ENCODE measurements at places on chromosomes 7 and 10.

DNA sequence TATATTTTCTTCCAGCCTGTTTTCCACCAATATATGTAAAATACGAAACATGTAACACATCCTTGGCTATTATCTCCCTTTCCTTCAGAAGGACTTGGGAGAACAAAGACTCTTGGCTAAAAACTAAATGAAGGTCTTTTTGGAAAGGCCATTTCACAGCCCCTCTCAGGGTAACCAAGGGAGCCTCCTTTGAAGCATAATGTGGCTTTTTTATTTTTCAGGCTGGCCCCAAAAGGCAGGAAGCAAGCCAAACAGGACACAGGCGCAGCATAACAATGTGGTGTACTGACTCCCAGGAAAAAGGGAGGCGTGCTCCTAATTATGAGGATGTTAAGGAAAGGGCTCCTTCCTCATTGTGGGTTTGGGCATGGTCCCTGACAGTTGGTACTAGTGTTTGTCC, 30.3 kb upstream of the CCSER2 start:
- no peak for DNase-seq

DNA sequence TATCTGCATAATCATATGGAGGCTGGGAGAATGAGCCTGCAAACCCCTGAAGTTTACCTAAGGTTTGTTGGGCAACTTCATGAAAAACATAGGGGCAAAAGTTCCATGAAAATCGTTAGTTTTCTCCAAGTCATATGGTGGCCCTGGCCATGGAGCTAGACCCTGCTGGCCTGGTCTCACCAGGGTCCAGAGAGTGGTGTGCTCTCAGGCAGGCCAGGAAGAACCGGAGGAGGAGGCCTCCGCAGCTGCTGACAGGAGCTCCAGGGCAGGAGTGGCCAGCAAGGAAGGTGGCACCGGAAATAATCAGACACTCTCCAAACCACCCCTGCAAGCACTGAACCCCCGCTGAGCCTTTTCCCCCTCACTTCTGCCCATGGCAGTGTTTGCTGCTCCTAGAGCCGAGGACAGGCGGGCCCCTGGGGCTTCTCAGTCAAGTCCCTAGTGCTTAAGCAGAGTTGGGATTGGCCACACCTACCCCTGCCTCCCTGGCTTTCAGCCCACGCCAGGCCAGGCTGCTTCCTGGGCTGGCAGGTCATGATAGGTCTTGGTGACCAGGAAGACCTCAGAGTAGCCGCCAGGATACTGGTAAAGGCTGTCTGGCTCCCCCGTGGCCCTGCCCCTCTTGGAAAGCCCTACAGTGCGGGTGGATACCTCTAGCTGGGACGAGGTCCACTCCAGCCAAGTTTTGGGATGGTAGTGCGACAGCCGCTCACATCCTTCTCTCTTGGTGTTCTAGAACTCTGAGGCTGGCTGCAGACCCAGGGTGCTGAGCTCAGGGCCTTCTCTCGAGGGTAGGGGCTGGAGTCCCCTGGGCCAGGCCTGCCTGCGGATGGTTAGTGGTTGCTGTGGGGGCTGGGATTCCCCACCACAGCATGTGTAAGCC, 242.8 kb downstream of the MGMT start:
- DNase-seq, result no peak

GRCh38 chr7:135333200-135333599, 99.6 kb downstream of the STRA8 start:
- no peak for DNase-seq

DNA sequence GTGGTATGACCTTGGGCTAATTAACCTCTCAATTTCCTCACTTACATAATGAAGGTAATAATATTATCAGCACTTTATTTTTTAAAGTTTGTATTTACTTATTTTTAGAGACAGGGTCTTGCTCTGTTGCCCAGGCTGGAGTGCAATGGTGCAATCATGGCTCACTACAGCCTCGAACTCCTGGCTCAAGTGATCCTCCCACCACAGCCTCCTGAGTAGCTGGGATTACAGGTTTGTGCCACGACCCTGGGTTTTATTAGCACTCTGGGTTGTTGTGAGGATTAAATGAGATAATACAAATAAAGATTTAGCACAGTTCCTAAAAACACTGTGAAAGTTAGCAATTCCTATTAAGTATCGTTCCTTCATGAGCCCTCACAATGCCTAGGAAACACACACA, 14.7 kb downstream of the BAMBI start:
- no peak for DNase-seq

DNA sequence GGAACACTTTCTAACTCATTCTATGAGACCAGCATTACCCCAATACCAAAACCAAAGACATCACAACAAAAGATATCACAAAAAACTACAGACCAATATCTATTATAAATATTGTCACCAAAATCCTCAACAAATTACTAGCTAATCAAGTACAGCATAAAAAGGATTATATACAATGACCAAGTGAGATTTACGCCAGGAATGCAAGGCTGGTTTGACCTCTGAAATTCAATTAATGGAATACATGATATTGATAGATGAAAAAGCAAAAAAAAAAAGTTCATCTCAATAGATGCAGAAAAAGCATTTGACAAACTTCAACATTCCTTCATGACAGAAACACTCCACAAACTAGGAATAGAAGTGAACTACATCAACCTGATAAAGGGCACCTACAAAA, 175.3 kb downstream of the LCOR start:
- DNase-seq, result no peak

DNA sequence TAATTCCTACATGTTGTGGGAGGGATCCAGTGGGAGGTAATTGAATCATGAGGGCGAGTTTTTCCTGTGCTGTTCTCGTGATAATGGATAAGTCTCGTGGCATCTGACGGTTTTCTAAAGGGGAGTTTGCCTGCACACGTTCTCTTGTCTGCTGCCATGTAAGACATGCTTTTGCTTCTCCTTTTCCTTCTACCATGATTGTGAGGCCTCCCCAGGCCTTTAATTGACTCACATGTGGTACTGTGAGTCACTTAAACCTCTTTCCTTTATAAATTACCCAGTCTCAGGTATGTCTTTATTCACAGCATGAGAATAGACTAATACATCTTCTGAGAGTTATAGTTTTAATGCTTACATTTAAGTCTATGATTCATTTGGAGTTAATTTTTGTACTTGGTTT, 22.6 kb upstream of the CPN1 start:
- no peak for DNase-seq

DNA sequence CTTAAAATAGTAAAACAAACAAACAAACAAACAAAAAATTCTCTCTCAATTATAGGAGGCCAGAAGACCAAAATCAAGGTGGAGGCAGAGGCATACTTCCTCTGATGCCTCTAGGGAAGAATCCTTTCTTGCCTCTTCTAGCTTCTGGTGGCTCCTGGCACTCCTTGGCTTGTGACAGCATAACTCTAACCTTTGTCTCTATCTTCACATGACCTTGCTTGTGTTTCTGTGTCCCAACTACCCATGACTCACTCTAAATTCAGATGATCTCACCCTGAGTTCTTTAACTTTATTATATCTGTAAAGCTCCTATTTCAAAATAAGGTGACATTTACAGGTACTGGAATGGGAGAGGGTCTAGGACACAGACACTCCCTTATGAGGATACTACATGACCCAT, 88.3 kb upstream of the ANTXRL start:
- DNase-seq, result no peak

DNA sequence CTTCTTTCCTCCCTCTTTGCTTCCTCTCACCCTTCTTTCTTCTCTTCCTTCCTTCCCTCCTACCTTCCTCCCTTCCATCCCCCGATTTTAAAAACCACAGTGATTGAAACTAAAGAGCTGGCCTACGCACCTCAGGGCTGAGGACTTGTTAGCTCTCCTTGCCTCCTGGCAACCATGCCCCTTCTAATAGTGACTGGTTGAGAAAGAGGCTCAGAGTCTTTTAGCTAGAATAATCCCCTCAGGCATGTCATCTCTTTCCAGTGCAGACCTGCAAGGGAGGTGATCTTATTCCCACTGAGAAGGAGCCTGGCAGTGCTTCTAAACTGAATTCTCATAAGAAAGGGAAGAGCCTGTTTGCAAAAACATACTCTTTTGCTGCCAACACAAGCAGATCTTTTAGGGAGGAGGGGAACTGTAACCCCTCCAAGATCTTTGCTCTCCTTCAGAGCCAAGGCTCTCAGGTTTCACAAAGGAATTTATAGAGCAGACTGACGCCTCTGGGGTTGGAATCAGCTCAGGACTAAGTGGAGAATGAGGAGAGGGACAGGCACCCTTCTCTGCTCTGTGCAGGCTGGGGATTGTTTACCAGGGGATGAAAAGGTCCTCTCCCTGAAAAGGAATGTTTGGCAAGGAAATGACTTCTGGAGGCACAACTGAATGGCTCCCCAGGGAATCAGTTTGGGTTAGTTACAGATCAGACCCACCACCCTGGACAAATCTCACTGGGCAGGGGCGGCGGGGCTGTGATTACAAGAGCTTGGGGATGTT, 9.4 kb upstream of the ANKRD1 start:
- peak; percentile 95 for DNase-seq

DNA sequence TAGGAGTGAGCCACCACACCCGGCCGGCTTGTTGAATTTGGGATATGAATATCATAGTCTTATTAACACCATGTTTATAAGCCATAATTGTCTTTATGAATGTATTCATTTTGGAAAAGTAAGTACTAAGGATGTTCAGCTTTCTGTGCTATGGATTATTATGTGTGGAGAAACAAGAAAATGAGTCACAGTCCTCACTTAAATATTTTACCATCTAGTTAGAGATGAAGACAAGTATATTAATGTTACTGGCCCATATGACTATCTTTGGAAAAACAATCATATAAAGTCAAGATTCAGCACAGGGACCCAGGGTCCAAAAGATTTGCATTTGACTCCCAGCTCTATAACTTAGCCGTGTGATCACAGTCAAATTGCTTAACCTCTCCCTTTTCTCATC, 9.8 kb upstream of the TOMM7 start:
- no peak for DNase-seq

GRCh38 chr7:27164367-27165088, 809 bp downstream of the HOXA9 start:
- peak; percentile 81 for DNase-seq

GRCh38 chr7:92904244-92905131, 68.1 kb upstream of the CDK6 start:
- DNase-seq, result peak; percentile 95

DNA sequence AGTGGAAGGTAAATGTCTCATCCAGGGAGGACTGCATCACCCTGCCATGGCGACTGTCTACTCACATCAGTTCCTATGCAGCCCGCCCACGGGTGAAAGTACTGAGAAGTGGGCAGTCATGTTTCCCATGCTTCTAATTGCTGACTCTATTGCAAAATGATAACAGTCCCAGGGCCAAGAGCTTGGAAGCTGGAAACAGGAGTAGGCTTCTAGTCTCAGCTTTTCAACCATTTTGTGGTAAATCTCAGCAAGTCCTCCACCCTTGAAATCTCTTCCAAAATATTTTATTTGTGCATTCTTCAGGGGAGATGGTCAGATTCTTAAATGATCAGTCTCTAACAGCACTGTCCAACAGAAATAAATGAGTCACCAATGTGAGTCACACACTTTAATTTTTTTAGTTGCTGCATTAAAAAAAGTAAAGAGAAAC, 48.1 kb upstream of the TARP start:
- no peak for DNase-seq

DNA sequence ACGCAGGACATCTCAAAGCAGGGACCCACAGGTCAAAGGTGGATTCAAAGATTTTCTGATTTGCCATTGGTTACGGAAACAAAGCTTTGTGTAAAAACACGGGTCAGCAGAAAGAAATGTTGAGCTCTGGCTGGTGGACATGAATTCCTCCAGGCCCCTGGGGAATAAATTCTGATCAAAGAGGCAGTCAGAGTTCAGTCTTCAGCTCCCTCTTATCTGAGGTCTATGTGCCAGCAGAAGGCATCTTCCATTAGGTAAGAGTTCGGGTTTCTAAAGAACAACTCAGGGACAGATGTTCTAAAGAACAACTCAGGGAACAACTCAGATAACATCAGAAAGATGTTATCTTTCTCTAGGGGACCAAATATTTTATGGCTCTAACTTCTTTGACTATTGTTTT, 64.9 kb upstream of the PALS2 start:
- DNase-seq, result no peak

DNA sequence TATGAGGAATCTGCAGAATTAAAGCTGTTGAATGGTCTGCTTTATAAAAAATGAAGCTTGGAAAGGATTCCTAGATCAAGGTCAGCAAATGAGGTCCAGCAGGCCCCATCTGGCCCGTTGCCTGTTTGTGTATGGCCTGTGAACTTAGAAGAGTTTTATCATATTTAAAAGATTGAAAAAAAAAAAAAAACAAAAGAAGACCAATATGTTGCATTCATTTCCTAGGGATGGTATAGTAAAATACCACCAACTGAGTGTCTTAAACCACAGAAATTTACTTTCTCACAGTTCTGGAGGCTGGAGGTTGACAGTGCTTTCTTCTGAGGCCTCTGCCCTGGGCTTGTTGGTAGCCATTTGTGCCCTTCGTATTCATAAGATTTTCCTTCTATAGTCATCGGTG, 109.2 kb downstream of the PPP1R3A start:
- no peak for DNase-seq

DNA sequence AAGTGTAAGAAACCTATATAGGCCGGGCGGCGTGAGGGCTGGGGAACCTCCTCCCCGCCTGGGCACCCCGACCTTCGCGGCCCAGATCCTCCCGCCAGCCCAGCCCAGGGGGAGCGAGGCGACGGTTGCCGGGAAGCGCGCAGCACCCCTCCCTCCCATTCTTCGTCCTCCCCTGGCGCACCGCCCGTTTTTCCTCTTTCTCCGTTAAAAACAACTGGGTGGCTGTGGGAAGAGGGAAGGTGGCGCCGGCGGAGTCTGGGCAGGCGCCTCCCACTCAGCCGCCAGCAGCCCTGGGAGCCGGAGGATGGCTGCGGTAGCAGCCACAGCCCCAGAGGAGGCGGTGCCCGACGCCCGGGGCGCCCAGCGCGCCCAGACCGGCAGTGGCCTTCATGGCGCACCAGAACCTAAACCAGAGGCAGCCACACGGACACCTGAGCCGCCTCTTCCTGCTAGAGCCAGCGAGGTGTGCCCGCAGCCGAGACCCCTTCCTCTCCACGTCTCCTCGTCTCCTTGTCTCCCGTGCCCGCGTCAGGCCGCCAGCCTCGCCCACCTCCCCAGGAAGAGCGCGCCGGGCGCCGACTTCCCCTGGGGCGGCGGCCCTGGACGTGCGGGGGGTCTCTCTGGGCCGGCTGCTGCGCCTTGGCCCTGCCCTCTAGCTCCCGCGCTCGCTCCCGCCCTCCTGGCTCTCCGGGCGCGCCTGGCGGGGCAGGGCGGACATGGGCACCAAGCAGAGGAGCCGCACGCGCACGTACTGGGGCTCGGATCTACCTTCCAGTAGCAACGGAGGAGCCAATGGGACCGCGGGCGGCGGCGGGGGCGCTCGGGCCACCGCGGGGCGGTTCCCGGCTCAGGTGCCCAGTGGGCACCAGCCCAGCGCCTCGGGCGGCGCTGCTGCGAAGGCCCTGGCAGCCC, 32.8 kb upstream of the SFTPD start:
- peak; percentile 90 for DNase-seq

- no peak for DNase-seq
Observed at GRCh38 chr10:112456533-112456932, 9.5 kb downstream of the VTI1A start.

All from islet precursor cell (in vitro differentiated cells).